COR-L47 (cell line): ENCODE measurements at places on chromosomes 2 and 18.

DNA sequence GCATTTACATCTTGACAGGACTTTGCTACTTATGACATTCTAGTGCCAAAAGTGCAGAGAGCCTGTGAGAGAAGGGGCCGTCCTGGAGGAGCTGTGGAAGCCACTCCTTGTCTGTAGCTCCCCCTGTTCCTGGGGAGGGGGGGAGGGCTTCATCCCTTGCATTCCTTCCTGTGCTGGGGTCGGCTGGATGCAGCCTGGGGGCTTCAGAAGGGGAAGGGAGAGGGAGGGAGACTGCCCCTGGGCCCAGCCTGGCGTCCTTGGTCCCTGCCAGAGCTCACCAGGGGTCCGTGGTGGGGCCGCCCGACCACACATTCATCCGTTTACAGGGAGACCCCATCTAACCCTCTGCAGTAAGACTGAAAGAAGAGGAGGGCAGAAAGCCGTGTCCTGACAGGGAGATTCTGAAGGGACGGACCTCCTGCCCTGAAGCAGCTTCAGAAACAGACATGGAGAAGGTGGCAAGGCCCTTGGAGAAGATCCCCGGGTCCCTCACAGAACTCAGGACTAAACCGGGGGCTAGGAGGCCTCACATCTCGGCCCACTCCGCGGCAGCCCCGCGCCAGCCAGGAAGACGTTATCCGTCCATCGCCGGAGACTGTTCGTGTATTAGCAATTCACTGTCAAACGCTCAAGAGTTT is 258.3 kb upstream of the SALL3 start:
- DNase-seq: no peak

- DNase-seq: no peak
These were observed 125.3 kb upstream of the SLC39A10 start for GRCh38 chr2:195531754-195532153.

GRCh38 chr18:34866310-34866709 is 156.2 kb downstream of the DTNA start:
- no peak for DNase-seq

- no peak for DNase-seq
These were observed 46.3 kb downstream of the COPS8 start for GRCh38 chr2:237131749-237132533.

DNA sequence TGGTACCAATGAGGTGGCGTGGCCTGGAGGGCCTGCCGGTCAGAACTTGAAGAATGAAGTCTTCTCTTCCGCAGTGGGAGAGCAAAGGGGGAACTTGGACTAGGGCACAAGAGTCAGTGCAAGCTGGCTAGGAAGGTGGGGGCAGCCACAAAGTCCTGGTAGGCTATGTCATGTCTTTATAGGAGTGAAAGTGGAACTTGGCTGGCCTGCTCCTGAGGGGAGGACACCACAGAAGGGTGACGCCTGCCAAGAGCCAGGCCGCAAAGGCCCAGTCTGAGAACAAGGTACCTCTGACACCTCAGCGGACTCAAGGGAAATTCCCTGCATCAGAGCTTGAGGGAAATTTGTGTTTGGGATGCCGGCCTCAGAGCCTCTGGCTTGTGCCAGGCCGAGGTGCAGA is 32.2 kb upstream of the MAP3K20 start:
- no peak for DNase-seq

DNA sequence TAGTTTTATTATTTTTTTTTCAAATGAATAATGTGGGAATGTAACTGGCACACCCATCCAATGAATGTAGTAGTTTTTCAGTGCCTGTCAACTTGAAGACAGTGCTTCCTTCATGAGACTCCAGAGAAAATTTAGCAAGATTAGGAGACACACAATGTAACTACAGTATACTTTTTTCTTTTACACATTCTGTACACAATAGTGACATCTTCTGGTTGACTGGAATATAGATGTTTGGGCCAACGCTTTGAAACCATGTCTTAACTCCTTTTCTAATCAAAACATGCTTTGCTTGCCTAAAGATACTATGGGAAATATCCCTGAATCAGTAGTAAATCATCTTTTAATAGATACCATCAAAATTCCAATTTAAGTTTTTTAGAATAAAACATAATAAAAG is 229.5 kb upstream of the ZC3H15 start:
- peak; percentile 68 for DNase-seq

DNA sequence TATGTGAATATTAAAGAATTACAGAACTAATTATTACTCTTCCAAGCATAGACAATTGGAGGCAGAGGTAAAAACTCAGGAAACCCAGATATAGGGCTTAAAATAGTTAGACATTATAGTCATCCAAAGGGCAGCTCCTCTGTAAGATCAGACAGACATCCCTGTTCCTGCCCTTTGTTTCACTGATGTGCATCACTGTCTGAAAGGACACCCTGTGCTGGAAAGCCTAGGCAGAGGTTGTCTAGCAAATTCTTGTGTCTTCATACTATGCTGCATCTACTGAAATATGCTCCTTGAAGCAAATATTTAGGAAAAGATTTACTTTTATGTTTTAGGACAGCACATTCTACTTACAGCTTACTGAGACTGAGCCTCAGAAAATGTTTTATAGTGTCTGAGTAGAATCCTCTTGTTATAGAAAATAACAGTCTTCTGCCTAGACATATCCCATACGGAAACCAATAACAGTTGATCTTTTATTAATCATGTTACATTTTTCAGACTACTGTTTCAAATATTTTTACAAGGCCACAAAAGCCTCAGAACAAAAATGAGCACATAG is 977.3 kb upstream of the CDH2 start:
- no peak for DNase-seq

DNA sequence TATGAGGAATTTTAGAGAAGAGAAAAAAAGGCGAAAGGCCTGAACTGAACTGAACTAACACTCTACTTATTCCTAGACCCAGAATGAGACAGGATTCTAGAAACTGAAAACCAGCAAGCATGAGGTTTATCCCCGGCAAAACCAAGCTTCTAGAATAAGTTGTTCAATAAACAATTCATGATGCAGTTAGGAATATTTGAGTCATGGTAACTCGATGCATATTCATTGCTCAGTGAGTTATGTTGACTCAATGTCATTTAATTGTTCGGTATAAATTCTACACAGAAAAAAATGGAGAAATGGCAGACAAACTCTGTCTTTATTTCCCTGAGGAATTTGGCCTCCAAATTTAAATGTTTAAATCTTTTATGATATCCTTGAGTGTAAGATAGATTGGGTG is 321.5 kb downstream of the SATB2 start:
- DNase-seq: no peak

- no peak for DNase-seq
These were observed 205.6 kb downstream of the TNS1 start for GRCh38 chr2:217797165-217797564.

- no peak for DNase-seq
These were observed 80.0 kb downstream of the MAP4K3 start for GRCh38 chr2:39356922-39357639.

- DNase-seq: no peak
These were observed 250.7 kb downstream of the KLHL29 start for GRCh38 chr2:23635442-23636340.

GRCh38 chr2:85446296-85447221 is 28.0 kb downstream of the SH2D6 start:
- no peak for DNase-seq

GRCh38 chr2:194096402-194096801 is 1560.6 kb upstream of the SLC39A10 start:
- DNase-seq: no peak

GRCh38 chr2:127431408-127432023 is 13.3 kb downstream of the PROC start:
- DNase-seq: no peak

GRCh38 chr2:133139847-133140533 is 428.3 kb downstream of the NCKAP5 start:
- no peak for DNase-seq

DNA sequence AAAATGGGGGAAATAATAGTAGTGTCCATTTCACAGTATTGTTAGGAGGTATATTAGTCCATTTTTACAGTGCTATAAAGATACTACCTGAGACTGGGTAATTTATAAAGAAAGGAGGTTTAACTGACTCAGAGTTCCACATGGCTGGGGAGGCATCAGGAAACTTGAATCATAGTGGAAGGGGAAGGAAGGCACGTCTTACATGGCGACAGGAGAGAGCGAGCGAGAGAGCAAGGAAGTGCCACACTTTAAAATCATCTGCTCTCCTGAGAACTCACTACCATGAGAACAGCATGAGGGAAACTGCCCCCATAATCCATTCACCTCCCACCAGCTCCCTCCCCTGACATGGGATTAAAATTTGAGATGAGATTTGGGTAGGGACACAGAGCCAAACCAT is 23.4 kb downstream of the MGAT5 start:
- DNase-seq: no peak

GRCh38 chr2:24659862-24660261 is 133.3 kb downstream of the PTRHD1 start:
- DNase-seq: no peak

GRCh38 chr2:9753276-9753600 is 90.0 kb upstream of the TAF1B start:
- DNase-seq: no peak

DNA sequence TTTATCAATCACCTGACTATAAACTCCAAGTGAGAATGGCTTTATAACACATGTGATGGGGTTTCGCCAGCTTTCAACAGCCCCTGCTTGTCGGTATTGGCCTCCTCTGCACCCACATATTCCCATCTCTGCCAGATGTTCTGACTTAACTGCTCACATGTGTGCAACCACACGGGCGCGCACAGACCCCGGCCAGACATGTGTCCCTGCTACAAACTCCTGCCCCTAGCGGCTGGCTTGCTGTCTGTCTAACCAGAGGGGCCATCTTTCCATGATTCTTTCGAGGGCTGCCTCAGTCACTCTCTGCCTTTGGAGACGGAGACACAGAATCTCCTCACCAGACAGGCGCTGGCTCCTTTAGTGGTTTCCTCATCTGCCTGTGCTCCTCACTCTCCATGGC is 15.3 kb downstream of the STON1 start:
- no peak for DNase-seq

DNA sequence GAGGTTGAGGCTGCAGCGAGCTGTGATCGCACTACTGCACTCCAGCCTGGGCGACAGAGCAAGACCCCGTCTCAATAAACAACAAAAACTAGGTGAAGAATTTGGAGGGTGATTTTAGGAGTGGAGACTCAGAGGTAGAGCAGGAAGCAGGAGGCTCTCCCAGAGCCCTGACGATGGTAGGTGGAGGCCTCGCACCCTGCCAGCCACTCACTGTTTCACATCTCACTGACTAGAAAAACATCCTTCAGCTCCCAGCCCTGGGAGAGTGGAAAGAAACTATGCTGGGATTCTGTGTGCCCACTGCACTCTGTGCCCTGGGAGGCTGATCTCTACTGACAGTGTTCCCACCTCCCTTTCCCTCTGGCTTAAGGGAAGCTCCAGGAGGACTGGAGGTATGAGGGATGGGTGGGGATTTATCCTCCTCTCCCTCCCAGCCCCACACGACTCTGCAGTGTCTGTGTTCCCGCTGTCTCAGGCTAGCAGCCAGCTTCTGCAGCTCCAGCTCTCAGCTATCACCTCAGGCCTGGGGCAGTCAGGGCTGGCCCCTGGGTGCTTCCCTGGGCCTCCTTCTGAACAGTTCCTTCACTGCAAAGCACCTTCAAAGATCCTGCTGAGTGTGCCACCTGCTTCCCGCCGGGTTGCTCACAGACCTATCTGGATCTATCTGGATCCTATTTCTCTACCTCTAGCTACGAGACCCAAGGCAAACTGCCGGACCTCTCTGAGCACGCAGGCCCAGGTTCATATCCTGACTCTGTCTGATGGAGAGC is 9.6 kb downstream of the CIB4 start:
- no peak for DNase-seq

GRCh38 chr18:35729991-35730668 is 148.6 kb downstream of the GALNT1 start:
- no peak for DNase-seq

DNA sequence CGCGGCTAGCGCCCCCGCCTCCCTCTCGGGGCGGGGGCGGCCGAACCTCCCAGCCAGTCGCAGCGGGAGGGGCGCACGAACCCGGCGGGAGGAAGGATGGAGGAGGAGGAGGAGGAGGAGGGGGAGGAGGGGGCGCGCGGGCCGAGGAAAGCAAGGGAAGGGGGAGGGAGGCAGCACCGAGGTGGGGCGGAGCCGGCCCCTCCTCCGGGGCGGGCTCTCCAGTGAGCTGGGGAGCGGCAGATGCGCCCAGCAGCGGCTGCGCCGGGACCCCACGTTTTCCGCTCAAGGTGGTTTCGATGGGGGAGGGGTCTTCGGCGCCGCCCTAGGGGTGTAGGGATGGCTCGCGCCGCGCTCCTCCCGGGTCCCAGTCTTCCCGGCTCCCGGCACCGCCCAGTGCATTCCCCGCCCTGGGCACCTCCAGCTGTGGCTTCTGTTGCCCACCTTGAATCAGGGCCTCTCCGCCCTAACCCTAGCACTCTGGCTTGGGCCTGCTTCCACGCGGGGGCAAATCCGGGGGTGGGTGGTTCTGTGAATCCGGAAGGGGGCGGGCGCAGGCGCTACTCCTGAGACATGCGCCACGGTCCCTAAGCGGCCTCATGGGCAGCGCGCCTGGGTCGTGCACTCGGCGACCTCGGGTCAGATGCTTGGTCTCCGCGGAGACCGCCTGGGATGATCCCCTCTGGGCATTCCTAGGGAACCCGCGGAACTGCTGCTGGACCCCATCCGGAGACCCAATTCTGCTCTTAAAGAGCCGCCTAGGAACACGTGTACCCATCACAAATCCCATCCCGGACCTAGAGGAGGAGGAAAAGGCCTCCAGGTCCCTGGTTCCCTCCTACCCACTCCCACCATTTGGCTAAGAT is at the start of gene FBXO41:
FBXO41 (minus strand) TSS at position 183 of the 863 bp plus-strand sequence. CDS start 14,848 bp downstream, outside the sequence.
- DNase-seq: peak; percentile 41

DNA sequence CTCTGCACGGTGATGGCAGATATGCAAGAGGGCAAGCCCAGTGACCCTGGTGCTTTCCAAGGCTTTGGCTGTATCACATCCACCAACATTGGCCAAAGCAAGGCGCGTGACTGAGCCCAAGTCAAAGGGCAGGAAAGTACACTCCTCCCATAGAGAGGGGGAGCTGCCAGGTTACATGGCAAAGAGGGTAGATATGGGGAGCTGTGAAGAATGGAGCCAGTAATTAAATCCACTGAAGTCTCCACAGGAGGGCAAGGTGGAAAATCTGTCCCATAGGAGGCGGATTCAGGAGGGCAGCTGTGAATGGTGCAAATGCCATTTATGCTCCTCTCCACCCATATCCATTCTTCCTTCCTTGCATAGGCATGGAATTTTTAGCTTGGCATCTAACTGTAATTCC is 44.6 kb upstream of the THOC1 start:
- DNase-seq: no peak

DNA sequence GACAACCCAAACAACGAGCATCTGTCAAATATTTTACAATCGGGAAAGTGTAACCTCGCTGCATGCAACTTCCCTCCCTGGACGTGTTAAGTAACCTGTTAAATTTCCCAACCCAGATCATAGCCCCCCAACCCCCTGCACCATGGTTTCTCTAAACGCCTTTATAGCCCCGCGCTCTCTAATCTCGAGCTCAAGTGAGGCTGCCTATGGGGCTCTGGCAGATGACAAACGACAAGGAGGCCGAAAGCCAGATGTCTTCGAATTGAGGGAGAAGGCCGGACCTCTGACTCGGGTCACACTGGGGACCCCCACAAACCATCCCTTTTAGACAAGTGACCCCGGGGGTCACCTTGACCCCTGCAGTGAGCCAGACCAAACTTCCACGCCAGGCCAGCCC is 526 bp downstream of the COX7A2L start:
- DNase-seq: no peak

- DNase-seq: no peak
These were observed 117.3 kb upstream of the VWC2L start for GRCh38 chr2:214293593-214293992.
